ENCODE measurements at places on chromosomes 4 and X.

DNA sequence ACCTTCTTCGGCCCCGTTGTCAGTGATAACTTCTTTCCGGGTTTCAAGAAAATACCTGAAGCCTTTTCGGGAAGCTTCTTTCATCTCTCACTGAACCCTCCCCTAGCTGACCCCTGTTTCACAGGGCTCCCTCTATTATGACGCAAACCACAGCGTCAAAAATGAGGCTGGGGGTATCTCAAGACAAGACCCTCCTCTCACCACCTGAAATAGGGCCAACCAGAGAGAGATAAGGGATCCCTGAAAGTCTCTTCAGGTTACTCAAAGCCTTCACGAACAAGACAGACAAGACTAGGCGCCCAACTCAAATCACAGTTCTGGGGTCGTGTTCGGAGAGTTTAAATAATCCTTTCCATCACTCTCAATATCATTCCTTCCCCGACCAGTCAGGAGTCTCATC lies 1.2 kb downstream of the PHF8 start:
- no peak for DNase-seq

GRCh38 chrX:24672701-24673190 lies 21.0 kb upstream of the POLA1 start:
- no peak for DNase-seq

GRCh38 chr4:2219233-2219760 lies 22.6 kb downstream of the HAUS3 start:
- no peak for DNase-seq

DNA sequence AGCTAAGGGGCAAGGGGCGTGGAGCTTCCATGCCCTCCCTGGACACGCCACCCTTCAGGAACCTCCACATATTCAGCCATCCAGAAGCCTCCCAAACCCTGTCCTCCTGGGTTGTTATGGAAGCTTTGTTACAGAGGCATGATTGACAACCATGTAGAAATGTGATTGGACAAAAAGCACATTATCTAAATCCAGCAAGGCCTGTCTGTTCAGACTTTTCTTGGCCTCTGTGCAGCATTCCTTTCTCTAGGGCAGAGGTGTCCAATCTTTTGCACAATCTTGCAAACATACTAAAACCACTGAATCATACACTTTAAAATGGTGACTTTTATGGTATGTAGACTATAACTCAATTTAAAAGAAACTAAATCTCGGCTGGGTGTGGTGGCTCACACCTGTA lies 12.7 kb downstream of the STEEP1 start:
- DNase-seq: no peak

DNA sequence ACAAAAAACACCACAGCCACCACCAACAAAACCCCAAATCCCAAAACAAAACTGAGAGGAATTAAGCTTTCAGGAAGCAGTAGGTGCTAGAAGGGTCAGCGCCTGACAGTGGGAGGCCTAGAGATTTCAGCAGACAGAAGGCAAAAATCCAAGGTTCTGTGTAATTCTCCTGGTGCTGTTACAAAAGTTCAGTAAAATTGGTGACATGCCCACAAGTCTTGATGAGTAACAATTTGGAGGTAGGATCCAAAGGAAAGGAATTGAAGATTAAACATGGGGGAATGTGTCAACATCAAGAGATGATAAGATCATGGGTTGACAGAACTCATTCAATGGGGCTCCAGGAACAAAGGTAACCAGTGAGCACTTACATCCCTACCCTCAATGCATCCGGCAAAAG lies 653.8 kb upstream of the CPEB2 start:
- no peak for DNase-seq

DNA sequence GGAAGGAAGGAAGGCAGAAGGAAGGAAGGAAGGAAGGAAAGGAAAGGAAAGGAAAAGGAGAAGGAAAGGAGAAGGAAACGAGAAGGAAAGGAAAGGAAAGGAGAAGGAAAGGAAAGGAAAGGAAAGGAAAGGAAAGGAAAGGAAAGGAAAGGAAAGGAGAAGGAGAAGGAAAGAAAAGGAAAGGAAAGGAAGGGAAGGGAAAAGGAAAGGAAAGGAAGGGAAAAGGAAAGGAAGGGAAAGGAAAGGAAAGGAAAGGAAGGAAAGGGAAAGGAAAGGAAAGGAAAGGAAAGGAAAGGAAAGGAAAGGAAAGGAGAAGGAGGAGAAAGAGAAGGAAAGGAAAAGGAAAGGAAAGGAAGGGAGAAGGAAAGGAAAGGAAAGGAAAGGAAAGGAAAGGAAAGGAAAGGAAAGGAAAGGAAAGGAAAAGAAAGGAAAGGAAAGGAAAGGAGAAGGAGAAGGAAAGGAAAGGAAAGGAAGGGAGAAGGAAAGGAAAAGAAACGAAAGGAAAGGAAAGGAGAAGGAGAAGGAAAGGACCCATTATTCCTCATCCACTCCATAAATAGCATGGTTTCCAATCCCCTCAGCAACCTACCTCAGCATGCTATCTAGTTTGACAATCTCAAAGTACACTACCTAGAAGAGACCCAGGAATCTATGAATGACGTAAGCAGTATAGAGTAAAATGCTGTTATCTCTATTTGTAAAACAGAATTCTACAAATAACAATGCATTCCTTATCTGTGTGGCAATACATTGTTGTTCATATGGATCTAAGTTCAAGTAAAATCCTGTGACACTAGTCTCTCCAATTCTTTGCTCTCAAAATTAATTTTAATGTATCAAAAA lies 209.7 kb downstream of the LRBA start:
- no peak for DNase-seq

- DNase-seq: no peak
These were observed 248.8 kb downstream of the PCDH7 start for GRCh38 chr4:30968926-30969325.

DNA sequence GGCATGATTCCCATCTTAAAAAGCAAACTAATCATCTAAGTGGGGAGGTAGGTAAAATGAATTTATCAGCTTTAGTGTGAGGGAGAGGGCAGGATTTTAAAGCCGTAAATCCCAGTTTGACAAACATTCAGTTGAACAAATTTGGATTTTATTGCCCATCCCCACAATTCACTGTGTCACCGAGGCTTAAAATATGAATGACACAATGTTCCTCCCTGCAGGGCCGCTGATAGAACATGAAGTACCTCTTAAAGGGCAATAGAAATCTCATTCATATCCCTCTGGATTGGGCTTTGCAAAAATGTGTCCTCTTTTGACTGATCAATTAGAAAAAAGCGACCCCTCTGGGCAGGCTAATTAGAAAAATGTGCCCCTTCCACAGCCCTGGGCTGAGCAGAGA lies 45.5 kb upstream of the SMAD1 start:
- no peak for DNase-seq

GRCh38 chr4:22237155-22237751 lies 278.6 kb downstream of the ADGRA3 start:
- peak; percentile 33 for DNase-seq

DNA sequence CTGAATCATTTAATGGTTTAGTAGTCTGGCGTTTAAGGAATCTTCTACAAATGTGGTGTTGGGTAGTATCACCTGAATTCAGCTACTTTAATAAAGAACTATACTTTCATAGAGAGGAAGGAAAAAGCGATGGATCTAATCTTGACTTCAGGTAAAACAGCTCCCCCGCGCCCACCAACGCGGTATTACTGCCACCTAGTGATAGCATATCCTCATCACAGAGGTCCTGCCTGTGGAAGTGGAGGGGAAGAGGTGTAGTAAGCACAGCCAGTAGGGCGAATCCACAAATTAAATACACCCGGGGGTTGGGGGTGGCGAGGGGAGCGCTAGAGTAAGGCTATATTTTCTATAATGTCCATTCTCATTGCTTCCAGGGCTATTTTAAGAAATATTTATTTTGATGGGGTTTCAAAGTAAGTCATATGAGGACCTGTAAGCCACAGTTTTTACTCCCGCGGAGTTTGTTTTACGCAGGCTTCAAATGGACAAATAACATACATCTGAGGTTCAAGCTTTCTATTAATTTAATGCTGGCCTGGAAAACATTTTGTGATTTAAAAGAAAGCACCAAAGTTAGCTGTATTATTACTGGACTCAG lies 8.3 kb upstream of the DAPP1 start:
- peak; percentile 77 for DNase-seq

DNA sequence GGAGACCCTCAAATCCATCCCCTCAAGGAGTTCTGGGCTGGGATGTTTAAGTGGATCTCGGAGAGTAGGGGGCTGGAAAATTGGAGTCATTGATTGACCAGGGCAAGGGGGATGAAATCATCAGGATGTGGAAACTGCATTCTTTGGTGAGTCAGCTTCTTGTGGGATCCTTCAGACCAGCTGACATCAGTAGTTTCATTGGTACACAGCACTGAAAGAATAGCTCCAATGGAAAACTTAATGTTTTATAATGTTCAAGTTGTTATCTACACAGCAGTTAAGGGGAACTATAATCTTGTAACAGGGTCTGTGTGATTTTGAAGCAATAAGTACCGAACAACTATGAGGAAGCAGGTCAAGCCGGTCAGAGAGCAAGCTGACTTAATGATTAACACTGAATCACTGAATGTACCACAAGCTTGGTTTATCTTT lies 506.1 kb downstream of the RPA4 start:
- no peak for DNase-seq

GRCh38 chr4:89598602-89599001 lies 238.4 kb downstream of the SNCA start:
- no peak for DNase-seq

- peak; percentile 1 for DNase-seq
These were observed 41.6 kb upstream of the ITM2A start for GRCh38 chrX:79408623-79409322.

DNA sequence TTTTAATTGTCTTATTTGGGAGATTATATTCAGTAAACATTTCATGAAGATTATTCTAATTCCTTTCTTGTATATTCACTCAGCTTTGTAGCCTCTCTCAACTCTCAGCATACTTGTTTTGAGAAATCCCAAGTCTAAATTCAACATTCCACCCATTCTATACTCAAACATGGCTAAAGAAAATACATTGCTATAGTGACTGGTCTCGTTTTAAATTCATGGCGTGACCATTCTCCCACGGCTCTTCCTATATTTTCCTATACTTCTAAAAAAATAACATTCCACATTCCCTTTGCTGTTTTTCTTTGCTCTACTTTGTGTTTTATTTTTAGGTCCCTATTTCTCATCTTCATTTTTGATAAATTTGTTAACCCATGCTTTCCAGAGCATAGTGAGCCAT lies 49.2 kb upstream of the UGT2A1 start:
- no peak for DNase-seq

- DNase-seq: no peak
These were observed 155.7 kb downstream of the PAPSS1 start for GRCh38 chr4:107564326-107564725.

DNA sequence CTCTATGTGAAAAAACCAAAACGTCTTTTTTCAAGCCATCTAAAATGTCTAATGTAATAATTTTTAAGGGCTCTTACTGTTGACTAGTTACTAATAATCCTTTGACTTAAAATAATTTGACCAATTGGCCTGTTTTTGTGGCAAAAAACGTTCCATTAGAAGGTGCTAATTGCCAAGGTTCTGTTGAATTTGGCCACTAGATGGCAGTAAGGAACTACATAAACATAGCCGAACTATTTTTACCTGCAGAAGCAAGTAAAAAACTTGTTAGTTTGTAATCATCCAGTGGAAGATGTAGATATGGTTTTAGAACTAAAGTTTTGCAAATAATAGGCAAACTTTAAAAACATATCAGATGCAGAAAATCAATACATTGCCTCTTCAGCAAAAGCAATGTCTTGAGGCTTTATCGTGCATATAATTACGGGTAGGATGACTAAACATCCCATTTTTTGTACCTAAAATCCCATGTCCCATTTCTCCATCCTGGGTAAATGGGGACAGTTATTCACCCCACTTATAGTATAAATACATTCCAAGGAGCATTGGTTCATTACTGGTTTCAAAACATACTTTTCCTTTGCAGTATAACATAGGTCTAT lies 57.6 kb downstream of the PROM1 start:
- peak; percentile 67 for DNase-seq

GRCh38 chrX:114038358-114038757 lies 545.5 kb upstream of the HTR2C start:
- no peak for DNase-seq

- DNase-seq: no peak
These were observed 1.2 kb downstream of the PPARGC1A start for GRCh38 chr4:23888421-23889319.

DNA sequence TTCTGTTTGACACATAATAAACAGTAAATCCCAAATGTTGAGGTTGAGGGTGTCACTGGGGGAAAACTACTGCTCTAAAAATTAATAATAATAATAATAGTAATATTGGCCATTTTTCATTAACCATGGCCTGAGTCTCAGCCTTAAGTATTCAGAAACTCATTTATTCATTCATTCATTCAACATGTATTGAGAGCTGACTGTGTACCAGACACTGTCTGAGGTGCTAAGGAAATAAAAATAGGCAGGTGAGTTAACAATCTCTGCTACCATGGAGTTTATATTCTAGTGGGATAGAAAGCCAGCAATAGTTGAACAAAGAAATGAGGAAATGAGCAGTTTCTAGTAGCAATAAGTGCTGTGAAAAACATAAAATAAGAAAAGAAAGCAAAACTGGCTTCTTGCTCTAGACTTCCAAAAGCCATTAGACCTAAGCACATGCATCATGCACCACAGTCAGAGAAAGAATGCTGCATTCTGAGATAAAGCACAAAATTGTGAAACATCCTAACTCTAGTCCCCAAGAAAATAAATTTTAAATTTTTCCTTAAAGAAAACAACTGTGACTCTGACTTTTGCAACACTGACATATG lies 278.7 kb downstream of the RCHY1 start:
- DNase-seq: no peak

- no peak for DNase-seq
These were observed 18.0 kb upstream of the MSMO1 start for GRCh38 chr4:165309456-165309855.

GRCh38 chr4:101846550-101846949 lies 56.0 kb downstream of the BANK1 start:
- DNase-seq: no peak

DNA sequence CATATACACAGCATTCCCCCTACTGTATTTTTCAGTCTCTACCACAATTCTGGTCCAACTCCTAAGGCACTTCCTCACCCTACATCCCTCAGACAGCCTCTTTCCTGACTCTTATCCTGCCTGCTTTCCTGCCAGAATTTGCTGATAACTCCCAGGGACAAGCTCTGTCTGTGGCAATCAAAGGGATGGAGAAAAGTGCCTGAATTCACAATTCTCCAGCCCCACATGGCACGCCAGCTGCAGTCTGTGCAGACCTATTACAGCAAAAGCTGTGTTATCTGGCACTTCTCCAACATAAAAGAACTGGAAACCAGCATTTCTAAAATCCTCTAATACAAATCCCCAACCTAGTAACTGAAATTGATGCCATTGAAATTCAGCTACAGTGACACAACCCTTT lies 404.8 kb downstream of the KLHL13 start:
- no peak for DNase-seq

GRCh38 chrX:72124540-72125201 lies 7.0 kb downstream of the RTL5 start:
- no peak for DNase-seq

- no peak for DNase-seq
These were observed 37.3 kb downstream of the AGA start for GRCh38 chr4:177404986-177405385.

- DNase-seq: no peak
These were observed 68.0 kb downstream of the YIPF7 start for GRCh38 chr4:44583393-44583792.
